ENCODE measurements at places on chromosomes 5 and 9.

GRCh38 chr5:112869948-112870347, 8.9 kb downstream of the SRP19 start:
- no peak for DNase-seq

DNA sequence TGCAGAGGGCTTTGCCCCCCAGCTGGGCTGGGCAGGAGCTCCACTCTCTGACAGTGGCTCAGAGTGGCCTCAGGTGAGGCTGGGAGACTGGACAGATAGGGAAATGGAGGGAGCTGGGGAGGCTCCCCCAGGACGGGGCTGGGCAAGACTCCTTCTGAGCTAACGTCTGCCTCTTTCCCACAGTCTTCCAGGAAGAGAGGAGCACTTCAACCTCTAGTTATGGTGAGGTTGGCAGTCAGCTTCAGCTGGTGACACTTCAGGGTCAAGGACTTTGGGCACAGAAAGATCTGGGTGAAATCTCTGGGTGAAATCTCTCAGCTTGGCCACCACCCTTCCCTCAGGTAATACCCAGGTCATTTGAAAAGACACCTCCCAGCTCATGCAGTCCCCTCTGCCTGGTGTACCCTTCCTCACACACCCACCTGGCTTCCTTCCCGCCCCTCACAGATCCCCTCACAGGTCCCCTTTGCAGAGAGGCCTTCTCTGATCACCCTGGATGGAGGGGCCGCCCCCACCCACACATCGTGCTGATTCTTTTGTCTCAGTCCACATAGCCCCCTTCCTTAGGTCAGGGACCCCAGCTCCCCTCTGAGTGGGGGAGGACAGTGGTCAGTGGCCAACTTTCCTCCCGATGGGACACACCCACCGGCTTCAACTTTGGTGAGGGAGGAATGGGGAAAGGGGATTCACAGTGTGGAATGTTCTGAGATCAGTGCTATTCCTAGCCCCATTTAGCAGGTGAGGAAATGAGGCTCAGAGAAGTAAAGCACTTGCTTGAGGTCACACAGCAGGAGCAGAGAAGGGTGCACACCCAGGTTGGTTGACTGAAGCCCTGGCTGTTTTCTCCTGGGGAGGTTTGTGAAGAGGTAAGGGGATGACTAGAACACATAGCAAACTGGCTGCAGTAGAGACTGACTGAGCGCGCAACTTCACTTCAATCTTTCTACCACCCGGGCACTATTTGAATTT, 15.8 kb upstream of the NEURL1B start:
- no peak for DNase-seq

DNA sequence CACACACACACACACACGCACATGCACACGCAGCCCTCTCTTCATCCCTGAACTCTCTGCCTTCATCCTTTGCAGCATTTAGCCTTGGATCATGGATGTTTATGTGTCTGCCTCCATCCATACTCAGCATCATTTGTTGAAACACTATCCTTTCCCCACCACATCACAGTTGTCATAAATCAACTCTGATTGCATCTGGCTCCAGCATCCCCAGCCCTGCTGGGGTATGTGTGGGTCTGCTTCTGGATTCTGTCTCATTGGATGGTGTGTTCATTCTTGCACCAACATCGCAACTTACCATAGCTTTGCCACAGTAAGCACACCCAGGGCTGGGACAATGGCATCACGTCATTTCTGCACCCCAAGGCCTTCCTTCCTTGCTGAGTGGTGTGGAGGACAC, 175.4 kb downstream of the RGS3 start:
- no peak for DNase-seq

DNA sequence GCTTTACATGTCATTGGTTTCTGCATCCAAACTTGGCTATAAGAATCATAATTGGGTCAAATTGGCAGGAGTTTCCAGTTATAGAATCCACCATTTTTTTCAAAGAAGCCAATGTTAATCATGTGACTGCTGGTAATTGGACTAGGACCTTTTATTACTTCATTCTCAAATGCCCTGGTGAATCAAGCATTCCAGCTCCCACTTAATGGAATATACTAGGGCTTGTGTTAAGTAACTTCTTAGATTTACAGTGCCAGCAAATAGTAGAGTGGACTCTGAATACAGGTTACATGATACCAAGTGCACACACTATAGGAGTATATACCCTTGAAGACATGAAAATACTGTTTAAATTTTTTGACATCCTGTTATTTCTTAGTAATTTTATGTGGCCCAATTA, 96.7 kb downstream of the NUDT12 start:
- DNase-seq: no peak

DNA sequence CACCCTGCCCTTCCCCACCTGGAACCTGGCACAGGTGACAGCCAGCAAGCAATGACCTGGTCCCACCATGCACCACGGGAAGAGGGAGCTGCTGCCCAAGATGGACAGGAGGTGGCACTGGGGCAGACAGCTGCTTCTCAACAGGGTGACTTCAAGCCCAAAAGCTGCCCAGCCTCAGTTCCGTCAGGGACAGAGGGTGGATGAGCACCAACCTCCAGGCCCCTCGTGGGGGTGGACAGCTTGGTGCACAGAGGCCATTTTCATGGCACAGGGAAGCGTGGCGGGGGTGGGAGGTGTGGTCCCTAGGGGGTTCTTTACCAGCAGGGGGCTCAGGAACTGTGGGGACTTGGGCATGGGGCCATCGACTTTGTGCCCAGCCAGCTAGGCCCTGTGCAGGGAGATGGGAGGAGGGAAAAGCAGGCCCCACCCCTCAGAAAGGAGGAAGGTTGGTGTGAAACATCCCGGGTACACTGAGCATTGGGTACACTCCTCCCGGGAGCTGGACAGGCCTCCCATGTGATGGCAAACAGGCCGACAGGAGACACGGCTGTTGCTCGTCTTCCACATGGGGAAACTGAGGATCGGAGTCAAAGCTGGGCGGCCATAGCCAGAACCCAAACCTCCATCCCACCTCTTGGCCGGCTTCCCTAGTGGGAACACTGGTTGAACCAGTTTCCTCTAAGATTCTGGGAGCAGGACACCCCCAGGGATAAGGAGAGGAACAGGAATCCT, 1.9 kb downstream of the CEL start:
- DNase-seq: no peak

- DNase-seq: no peak
Observed at GRCh38 chr5:61322738-61323725, 9.0 kb upstream of the ZSWIM6 start.

GRCh38 chr5:75617736-75618352, 6.6 kb downstream of the ANKDD1B start:
- DNase-seq: no peak

GRCh38 chr9:4114569-4115505, 185.0 kb downstream of the GLIS3 start:
- DNase-seq: no peak

DNA sequence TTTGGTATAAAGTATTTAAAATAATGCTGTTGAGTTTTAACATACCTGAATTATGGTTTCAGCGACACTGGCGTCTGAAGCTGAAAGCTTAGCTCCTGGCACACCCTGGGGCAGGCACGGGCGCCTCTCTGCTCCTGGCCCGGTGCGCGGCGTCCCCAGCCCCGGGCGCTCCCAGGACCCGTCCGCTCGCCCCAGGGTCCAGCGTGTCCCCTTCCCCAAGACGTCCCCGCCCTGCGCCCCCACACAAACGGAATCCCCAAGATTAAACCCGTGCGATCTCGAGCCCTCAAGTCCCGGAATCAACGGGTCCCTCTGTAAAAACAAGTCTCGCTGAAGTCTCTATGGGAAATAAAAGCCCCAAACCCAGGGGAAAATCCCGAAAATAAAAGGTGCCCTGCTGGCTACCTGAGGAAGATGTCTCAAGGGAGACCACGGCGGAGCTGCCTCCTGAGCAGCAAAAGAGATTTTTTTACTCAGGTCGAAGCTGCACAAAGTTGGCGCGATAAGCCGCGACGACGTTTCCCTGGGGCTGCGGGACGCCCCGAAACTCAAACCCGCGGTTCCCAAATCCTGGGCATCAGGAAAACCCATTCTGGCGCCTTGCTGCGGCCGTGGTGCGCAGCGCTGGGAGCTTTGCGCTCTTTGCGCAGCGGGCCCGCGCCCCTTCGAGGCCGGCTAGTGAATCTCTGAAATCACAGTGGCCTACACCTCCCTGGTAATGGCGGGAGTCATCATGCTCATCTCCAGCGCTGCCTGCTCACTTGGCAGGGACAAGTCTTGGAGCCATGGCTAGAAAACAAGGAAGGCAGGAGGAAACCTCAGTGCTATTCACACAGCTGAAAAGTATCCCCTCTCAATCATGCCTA, 6.3 kb upstream of the IFNA8 start:
- no peak for DNase-seq

DNA sequence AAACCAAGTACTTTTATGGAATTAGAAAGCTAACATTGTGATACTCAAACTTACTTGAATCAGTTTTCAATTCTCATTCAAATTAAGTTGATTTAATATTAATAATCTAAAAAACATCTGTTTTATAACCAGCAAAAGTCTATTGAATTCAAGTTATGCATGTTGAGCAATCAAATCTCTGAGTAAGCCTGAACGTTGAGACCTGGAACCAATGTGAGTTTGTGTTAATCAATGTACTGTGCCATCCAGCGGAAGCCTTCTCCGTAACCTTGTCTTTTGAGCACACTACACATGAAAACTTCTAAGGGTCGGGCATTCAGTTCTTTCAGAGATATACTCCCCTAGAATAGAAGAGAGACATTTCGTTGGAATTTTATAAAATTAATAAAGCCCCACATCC, 25.9 kb downstream of the SAR1B start:
- no peak for DNase-seq

GRCh38 chr5:142816531-142817430, 46.6 kb downstream of the ARHGAP26 start:
- DNase-seq: no peak

DNA sequence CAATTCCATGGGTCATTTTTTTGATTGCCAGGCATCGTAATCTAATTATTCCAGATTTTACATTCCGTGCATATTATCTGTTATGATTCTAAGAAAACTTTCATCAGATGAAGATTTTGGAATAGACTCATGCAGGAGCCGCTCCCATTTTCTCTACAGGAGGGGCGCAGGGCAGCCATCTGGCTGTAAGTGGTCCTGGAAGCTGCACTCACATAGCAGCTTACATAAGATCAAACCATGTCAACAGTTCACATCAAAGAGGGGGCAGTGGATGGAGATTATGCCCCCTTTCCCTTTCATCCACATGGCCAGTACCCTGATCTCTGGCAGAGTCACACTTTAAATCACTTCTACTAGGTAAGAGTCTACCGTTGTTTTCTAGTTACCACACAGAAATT, 73.3 kb upstream of the PCA3 start:
- no peak for DNase-seq

All from T-helper 2 cell treated with Interferon-gamma antibody and Interleukin-4, amounts not matched to agents 5 μg/mL and 100 μg/mL, for 36 hours (primary cell).